ENCODE measurements at places on chromosomes 6 and 20. TPM values are rescaled to one million over a fixed set of nuclear protein-coding genes. Genes with fewer than 3 reads are reported as not detected.

DNA sequence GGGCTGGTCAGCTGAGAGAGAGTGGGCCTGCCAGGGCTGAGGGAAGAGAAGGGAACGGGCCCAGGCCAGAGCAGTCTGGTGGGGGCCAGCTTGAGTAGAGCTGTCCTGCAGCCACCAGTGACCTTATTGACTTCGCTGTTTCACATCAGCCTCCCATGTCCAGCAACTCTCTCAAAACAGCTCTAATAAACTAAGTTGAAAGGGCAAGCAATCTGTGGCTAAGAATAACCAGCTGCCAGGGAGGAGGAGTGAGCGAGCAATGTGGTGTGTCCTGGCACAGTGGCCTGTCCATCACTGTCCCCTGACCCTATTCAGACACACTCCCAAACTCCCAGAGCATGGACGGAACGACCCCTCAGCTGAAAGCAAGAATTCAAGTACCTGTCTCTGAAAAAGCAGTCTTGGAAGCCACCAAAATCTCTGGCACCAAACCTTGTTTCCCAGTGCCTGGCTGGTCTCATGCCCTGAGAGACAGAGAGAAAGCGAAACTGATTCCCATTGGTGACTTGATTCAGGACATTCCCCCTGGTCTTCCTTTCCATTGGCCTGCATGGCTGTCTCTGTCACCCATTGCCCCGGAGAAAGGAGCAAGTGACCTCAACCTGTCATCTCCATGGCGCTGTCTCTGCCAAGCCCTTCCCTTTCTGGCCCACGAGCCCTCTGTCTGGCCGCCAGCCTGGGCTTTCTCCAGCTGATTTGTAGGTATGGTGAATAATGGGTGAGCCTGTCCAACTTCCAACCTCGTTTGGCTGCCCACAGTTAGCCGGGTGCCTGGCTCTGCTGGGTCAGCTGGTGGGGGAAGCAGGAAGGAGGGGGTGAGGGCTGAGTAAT is at the start of gene DDO:
Gene DDO, minus strand, starts transcription at position 490 of the 831 bp plus-strand sequence. CDS start 2,113 bp downstream, outside the sequence.
- DNase-seq: no peak

- no peak for DNase-seq
Measured at GRCh38 chr6:17886891-17887290, 100.5 kb downstream of the KIF13A start.

GRCh38 chr6:4459996-4460395 is 316.2 kb upstream of the CDYL start:
- DNase-seq: no peak

- DNase-seq: no peak
Measured at GRCh38 chr6:2157441-2158127, 87.8 kb downstream of the GMDS start.

DNA sequence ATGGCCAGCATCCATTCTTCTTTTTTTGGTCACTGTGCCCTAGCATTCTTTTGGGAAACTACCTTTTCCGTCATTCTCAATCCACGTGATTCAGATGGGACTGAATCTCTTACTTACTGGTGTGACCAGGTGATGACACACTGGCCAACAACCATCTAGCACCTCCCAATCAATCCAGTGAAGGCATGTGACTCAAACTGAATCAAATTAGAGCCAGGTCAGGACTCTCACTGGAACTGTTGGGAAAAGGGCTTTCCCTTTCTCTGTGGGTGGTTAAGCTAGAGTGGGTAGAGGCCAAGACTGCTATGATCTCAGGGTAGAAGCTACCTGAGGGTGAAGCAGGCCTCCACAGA is 36.2 kb upstream of the ZMYND8 start:
- no peak for DNase-seq

Gene SMLR1
- not detected for total RNA-seq
